ENCODE measurements at places on chromosomes 12 and 14. TPM values are rescaled to one million over a fixed set of nuclear protein-coding genes. Genes with fewer than 3 reads are reported as not detected.

DNA sequence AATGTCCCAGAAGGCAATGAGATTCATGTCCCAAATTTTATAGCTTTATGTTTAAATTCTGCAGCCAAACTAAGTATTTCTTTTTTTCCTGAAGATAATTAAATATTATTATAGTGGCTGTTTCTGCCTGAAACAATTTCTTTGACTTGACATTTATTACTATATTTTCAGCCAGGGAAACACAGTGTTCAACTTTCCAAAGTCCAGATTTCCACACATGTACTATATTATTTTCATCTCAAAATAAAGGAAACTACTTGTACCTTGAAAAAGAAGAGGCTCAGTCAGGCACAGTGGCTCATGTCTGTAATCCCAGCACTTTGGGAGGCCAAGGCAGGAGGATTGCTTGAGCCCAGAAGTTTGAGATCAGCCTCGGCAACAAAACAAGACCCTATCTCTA lies 77.8 kb upstream of the BTG1 start:
- DNase-seq: no peak

DNA sequence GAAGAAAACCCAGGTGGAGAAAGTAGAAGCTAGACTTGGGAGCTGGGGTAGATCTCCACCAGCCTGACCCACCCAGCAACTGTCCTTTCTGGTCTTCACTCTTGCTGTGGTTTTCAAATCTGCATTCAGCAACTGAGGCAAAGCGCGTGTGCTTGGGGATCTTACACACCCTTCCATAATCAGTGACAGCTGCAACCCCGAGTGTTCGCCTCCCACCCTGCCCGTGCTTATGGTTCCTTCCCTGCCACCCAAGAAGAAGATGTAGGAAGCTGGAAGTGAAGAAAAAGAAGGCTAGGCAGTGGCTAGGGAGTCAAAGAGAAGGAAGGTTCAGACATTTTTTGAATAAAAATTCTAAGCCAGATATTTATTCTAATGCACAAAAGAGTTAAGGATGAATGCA lies 162.6 kb upstream of the CCND2 start:
- DNase-seq: no peak

- no peak for DNase-seq
These were observed 132.1 kb upstream of the RTL1 start for GRCh38 chr14:101035466-101036225.

- no peak for DNase-seq
These were observed 7.3 kb downstream of the MSI1 start for GRCh38 chr12:120361506-120362208.

- no peak for DNase-seq
These were observed 2.6 kb downstream of the RNASE1 start for GRCh38 chr14:20799892-20800544.

DNA sequence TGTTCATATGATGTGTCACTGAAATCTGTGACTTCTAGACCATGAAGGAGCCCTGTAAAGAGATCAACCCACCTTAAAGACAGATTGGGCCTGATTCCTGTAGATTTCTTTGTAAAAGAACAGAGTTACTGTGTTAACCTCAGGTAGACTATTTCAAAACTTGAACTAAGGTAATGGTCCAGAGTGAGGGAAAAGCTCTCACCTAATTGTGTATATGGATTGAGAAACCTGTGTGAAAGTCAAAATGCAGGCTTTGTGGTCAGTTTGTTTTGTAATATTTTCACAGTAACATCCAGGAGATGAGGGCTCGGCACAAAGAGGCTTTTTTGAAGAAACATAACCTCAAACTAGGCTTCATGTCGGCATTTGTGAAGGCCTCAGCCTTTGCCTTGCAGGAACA lies 16.4 kb downstream of the DLST start:
- DNase-seq: no peak

KRR1 gene
- 76.8 TPM for total RNA-seq

DNA sequence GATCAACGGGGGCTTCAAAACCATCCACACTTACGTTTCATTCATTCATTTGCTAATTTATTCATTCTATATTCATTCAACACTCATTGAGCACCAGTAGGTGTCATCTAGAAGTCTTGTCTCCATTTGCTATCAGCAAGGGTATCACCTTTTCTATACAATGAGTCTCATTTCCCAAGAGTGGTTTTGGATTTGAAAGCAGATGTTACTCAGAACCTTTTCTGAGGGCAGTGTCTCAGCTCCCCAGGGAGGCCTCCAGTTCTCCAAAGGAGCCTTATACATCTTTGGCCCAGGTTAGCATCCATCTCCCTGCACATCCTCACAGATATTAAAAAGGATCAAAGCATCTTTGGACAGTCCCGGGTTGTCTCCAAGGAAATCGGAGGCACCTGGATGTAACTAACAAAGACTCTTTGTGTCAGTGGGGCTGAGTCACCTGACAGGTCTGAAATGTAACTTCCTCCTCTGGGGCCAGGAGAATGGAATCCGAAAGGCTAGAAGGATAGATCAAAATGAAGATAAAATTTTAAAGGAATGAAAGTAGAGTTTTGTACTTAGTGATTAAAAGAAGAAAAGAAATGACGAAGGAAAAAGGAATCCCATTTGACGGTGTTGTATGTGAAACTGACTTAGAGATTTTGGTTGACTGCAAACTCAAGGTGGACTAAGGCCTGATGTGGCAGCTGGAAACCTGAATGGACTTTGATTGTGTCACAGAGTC lies 103.0 kb downstream of the VCPKMT start:
- no peak for DNase-seq

DNA sequence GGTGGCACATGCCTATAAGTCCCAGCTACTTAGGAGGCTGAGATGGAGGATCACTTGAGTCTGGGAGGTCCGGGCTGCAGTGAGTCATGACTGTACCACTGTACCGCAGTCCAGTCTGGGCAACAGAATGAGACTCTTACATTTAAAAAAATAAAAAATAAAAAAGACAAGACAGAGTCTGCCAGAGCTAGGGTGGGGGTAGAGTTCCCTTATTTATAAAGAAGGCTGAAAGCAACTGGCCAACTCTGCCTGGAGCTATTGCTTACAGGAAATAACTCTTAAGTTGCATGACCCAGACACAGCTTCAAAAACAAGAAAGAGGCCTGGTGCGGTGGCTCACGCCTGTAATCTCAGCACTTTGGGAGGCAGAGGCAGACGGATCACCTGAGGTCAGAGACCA lies 31.5 kb downstream of the NUMB start:
- DNase-seq: peak; percentile 83

OASL gene
- total RNA-seq: not detected

P3H3 gene
- 0.63 TPM for total RNA-seq

Measured in SJSA1 (cell line).